Stimulated activated naive B cell treated with anti-CD40 and anti-IgM and Interleukin-4, amounts not matched to agents 10 μg/mL and 1 μg/mL and 100 μg/mL, for 72 hours (primary cell): ENCODE measurements at places on chromosomes 2 and 18.

DNA sequence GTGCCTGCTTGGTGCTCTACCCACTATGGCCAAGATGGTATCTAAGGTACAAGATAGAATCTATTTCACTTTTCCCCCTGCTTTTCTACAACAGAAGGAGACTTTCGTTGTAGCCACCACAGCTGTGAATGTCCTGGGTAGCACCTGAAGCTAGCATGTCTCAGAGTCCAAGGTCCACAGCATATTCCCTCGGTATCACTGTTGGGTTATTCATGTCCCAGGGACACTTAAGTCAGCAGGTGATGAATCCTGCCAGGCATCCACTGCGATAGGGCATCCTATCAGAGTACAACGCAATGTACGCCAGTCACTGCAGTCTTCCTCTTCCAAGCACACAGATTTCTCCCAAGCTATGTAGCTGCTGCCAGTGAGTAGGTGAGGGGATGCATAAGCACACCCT lies 129.1 kb upstream of the LINC00305 start:
- DNase-seq: no peak

GRCh38 chr2:58035352-58035751 lies 11.3 kb upstream of the VRK2 start:
- no peak for DNase-seq

DNA sequence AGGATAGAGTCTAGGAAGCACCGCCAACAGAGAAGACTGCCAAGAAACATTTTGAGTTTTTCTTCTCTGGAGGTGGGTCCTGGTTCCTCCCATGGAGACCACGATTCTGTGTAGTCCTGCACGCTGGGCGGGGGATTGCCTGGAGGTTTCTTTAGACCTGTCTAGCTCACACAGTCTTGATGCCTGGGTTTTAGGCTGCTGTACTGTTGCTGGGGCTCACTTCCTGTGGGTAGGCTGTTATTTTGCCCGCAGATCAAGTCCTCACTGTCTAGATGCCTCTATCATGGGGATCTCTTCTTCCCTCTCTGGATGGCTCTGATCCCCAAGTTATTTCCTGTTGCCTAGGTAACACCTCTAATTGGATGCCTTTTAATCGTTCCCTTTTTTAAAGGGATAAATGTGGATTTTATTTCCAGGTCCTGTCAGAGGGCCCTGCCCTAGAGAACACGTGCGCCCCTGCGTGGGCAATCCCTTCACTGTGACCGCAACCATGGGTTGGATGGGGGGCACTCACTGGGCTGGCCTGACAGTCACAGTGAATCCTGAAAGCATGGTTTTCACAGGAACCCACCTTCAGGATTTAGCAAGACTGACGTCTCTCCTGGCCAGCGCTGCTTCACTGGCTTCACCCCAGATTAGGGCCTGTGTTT lies 115.7 kb downstream of the MSH2 start:
- no peak for DNase-seq

DNA sequence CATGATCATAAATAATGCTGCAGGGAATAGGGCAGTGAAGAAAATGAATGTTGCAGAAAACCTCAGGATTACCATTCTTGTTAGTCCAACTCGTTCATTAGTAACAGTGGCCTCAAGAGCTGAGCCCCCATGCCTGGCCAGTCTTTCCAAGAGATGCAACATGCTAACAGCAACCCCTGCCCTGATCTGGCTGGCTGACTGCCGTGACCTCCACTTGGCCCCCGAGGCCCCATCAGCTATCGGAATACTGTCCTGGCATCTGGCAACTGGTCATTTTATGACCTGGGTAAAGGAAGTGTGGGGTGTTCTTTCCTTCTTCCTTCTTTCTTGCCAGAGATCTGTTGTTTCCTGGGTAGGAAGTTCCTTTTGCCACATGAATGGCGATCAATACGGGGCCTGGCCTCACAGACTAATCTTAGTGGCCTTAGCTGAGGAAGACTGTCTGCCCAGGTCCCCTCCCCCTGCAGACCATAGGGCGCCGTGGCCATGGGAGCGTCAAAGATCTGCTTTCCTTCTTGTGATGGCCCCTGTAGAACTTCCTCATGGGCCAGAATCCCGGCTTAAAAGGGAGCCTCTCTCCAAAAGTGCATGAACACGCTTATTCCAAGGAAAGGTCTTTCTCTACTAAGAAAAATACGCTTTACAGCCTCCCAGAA lies 10.6 kb upstream of the TRABD2A start:
- no peak for DNase-seq

DNA sequence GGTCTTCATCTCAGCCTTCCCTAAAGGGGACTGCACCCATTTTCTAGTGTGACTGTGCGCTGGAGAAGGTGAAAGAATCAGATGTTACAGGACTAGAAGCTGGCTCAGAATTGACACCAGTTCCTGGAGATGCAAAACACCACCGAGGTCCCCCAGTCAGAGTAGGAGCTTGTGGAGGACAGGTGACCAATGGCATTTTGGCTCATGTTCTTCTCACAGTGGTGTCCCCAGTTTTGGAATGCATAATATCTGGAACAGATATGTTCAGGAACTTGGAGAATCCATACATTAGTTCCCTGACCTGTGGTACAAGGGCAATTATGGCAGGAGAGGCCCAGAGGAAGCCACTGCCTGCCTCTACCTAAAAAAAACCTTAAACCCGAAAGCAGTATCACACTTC lies 66.3 kb downstream of the PSMG2 start:
- no peak for DNase-seq

GRCh38 chr2:96400049-96401000 lies 64.8 kb downstream of the NCAPH start:
- DNase-seq: no peak

GRCh38 chr2:196329959-196330358 lies 158.6 kb upstream of the STK17B start:
- no peak for DNase-seq

- no peak for DNase-seq
Observed at GRCh38 chr2:241996100-241996499, 126.6 kb downstream of the RTP5 start.

DNA sequence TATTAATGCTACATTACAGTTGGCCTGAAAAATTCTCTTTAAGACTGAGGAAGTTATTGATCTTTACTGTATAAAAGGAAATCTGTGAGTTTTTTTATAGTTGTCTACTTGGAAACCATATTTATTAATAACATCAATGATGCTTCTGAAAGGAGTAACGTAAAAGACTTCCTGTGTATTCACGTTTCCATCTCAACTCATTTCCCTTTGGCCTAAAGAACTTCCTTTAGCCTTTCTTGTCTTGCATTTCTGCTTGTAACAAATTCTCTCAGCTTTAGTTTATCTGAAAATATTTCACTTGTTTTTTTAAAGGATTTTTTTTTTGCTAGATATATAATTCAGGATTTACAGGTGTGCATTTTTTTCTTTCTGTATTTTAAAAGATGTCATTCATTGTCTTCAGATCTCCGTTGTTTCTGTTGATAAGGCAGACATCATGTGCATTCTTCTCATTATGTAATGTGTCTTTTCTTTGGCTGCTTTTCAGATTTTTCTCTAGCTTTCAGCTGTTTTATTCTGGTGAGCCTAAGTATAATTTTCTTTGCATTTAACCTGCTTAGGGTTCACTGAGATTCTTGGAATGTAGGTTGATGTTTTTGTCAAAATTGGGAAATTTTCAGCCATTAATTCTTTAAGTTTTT lies 159.0 kb upstream of the DAPL1 start:
- DNase-seq: no peak

DNA sequence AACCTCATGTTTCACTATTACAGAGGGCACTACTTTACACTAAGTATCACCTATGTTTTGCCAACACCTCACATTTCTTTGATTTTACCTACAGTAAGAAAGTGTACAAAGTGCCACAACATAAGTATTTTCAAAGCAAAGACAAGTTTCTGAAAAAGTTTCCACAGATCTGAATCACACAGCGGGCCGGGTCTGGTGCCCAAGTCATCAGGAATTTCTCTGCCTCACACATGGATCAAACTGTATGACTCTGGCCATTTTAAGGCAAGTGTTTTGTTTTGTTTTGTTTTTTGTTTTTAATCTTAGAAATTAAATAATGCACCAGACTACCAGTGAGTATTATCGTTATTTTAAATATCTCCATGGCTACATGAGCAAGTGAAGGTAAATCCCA lies 73.4 kb downstream of the ZNF516 start:
- no peak for DNase-seq

GRCh38 chr2:172588931-172589330 lies 33.0 kb downstream of the PDK1 start:
- DNase-seq: no peak

GRCh38 chr2:16700551-16701259 lies 35.1 kb upstream of the CYRIA start:
- DNase-seq: no peak

GRCh38 chr18:46067438-46068007 lies 4.5 kb downstream of the PSTPIP2 start:
- no peak for DNase-seq

DNA sequence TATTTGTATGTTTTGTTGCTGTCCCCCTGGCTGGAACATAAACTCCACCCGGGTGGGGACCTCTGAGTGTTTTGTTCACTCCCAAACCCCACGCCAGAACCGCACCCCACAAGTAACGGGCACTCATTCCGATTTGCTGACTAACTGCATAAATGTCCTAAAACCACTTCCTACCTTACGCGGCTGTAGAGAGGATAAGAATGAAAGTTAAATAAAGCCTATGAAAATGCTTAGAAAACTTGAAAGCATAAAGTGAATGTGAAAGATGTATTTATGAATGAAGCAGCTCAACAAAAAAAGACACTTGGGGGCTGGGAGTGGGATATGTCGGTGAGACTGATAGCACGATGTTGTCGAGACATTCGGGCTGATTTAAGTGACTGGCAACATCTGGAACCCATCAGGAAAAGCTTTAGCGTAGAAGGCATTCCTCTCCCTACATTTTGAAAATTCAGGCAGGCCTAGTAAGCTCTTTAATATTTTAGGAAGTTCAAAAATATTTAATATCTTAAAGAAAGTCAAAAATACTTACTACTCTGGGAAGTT lies 206.7 kb downstream of the SH3RF3 start:
- no peak for DNase-seq
